ENCODE measurements at places on chromosomes 11 and 22.

DNA sequence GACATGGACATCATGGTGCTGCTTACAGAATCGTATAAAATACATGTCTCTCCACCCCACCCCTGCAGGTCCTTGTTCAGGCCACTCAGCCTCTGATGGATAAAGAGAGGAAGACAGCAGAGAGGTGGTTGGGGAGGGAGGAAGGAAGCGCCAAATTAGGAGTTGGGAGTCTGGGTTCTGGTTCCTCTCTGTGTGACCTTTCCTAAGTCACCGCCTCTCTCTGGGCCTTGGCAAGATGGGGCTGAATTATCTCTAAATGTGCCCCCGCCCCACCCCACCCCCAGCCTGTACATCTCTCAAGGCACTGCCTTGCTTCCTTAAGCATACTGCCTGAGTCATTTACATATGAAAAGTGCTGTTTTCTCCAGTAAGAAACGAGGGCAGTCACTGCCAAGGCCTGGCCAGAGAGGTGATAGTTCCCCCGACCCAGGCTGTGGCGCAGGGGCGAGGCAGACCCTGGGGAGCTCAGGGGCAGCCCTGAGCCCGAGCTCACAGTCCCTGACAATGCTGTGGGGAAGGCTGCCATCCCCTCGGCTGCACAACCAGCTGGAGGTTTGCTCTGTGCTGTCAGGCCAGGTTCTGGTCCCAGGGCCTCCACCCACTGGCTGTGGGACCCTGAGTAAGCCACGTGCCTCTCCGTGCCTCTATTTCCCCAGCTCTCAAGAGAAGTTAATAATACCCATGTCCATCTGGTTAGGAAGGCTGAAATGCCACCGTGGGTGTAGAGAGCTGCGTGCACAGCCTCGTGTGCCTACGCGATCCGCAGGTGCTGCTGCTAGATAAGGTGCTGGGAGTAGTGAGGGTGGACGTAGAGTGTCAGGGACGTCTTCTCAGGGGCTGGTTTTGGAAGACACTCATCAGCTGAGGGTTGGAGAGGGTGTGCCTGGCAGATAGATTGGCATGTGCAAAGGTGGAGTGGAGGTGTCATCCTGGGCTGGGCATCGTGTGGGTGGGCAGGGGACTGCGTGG, 55.3 kb downstream of the CACNA1I start:
- no peak for DNase-seq

DNA sequence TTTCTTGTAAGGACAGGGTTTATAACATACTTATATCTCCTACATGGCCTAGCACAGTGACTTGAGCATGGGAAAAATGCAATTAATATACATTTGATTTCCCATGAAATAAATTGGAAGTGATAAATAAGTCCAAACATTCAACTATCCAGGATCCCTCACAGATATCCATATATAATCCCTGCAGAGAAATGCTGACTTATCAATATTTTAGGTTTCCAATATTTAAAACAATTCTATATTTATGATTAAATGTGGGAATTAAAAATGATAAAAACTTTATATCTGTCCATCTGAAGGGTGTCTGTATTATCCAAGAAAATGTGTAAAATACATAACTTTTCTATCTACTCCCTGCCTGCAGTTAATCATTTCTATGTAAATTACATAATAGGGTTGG, 6.3 kb downstream of the OR10A4 start:
- DNase-seq = no peak

DNA sequence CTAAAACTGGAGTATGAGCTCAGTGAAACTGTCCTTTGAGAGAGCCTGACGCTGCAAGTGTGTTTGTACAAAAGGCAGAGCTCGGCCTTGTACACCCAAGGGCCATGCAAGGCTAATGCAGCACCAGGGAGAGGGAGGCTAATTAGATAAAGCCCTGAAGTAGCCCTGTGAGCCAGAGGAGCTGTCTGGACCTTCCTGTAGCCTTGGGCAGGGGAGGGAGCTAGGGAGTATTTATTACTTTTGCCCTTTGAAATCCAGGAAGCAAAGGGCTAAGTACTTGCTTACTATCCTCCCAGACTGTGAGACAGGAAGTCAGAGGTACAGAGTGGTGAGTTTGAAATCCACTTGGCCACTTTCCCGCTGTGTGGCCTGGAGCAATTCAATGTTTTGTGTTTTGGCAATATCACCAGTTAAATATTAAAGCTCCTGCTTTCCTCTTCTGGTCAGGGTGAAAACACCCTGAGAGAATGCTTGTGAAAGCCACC, 10.2 kb upstream of the LDHA start:
- peak; percentile 66 for DNase-seq

- no peak for DNase-seq
These were observed 25.2 kb downstream of the PLAAT3 start for GRCh38 chr11:63589000-63589399.

- no peak for DNase-seq
These were observed 585 bp downstream of the NF2 start for GRCh38 chr22:29604076-29604360.

- DNase-seq = no peak
These were observed 24.5 kb downstream of the MAP6 start for GRCh38 chr11:75644370-75644769.

- no peak for DNase-seq
These were observed 1.6 kb upstream of the IZUMO1R start for GRCh38 chr11:94302776-94303175.

DNA sequence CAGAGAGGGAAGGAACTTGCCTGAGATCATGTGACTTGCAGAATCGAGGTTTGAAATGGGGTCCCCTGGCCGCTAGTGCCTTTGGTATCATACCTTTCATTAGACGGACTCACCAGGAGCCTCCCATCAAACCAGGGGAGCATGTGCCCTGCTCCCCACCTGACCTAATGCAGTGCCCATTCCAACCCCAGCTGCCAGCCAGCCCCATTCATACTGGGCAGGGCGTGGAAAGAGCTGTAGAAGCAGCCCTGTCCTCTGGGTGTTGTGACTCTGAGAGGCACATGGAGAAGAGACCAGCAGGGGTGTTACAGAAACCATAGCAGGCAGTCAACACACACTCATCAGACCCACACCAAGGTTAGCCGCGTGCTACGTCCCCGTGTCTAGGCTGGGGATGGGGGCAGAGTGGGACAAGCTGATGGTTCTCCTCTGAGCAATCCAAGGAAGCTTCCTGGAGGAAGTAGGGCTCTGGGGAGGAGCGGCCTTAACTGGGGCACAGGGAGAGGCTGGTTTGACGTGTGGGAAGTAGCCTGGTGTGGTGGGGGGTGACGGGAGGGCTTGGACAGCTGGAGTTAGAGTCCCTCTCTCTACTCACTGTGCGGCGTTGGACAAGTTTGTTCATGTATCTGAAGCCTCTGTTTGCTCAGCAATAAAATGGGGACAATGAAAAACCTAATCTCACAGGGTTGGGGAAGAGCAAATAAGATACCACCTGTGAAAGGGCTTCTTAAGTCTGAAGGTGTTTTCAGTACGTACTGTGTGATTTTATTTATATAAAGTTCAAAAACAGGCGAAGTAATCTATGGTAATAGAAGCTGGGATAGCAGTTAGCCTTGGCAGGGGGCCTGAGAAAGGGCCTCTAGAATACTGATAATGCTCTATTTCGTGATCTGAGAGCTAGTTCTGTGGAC, 14.0 kb downstream of the GRIK4 start:
- no peak for DNase-seq

DNA sequence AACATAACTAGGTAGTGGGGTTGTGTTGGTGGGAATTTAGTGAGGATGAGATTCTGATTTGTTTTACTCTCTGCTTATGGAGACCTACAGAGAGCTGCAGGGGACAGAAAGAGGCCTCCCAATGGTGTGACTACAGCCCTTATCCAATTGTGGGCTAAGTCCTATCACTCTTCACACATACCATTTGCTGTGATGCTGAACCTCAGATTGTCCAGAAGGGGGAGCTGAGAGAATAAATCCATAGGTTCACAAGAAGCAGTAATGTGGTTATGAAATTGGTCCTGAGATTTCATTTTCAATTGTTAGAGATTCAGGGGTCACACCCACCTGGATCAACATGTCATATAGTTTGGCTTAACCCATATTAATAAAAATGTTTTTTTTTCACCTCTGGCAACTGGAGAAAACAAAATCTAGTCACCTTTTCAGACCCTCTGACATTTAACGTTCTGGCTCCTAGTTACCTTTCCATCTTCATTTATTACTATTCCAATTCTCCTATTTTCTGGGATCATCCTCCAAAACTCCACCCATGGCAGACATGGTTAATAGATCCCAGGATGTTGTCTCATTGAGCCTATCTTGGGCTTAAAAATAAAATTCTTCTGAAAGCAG, 53.3 kb upstream of the PTPN5 start:
- no peak for DNase-seq

- DNase-seq = peak; percentile 49
These were observed 872.0 kb downstream of the BRD1 start for GRCh38 chr22:48955351-48956311.

DNA sequence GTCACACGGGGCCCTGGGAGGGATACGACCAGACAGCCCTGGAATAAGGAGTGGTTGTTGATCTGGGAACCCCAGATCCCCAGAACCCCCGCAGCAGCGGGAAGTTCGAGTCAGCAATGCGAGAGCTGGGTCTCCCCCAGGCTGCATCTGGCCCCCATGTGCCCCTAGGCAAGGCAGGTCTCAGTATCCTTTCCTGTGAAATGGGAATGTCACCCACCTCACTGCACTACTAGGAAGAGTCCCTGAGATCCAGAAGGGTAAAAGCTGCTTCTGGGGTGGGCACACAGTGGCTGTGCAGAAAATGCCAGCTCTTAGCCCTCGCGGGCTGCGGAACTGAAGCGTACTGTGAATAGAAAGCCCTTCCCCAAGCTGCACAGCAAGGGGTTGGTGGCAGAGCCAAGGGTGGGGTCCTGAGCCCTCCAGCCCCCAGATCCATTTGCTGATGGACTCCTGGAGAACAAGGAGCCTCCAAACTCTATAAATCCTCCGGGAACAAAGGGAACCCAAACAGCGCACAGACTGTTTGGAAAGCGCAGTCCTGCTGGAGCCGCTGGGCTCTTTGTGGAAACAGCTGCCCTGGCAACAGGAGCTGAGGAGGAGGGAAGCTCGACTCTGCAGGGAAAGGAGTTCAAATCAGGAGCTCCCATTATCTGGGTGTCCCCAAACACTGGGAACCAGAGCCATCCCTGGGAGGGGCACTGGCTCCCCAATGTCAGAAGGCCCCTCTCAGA, 68.2 kb upstream of the SHISAL1 start:
- no peak for DNase-seq

DNA sequence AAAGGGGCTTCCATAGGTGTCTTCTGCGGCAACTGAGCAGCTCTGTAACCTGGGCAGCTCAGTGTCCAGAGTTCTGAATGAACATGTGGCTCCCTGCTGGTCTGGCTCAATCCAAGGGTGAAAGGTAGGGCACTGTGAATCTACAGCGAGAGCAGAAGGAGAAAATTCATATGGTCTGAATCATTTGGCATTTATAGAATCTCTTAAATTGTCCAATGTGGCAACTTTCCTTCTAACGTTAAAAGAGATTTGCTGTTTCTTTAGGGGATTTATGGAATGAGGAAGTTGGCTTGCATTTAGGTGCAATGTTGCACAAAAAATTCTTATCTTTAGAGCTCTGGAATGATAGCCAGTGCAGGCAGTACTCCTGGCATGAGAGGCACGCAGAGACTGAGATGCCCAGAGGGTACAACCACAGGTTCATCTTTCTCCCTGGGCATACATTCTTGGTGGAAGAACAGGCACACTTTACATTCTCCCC, 17.0 kb downstream of the ATXN10 start:
- DNase-seq = no peak

DNA sequence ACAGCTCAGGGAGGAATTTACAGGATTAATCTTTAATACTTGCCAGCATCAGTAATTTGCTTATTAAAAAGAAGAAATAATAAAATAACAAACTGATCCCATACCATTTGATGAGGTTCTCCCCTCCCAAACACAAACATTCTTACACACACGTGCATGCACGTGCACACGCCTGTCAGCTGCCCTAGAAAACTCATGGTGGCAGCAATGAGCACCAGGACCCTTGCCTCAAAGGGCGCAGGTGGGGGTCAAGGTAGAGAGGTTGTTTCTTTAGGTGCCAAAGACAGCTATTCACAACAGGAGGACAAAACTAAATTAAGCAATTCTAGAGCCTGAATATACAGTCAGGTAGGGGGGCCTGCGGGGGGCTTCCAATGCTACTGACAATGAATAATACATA, 219.3 kb downstream of the BUD13 start:
- no peak for DNase-seq

- no peak for DNase-seq
These were observed 91.3 kb downstream of the RELT start for GRCh38 chr11:73467505-73467904.

DNA sequence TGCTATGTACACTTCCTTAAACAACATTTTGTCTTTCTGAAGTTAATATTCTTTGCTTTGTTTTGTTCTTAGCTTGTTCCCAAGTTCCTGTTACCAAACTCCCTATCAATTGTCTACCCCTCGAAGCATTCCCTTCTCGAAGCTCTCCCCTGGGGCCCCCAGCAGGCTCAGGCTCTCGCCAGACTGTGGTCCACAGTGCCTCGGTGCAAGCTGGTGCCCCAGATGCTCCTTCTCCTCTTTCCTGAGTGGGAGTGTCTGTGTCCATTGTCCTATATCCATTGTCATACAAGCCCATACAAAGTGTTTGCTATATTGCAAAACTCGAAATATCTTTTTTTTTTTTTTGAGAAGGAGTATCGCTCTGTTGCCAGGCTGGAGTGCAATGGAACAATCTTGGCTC, 51.7 kb upstream of the RTL6 start:
- DNase-seq = no peak

- no peak for DNase-seq
These were observed 124.4 kb downstream of the TEAD1 start for GRCh38 chr11:12798609-12799011.

DNA sequence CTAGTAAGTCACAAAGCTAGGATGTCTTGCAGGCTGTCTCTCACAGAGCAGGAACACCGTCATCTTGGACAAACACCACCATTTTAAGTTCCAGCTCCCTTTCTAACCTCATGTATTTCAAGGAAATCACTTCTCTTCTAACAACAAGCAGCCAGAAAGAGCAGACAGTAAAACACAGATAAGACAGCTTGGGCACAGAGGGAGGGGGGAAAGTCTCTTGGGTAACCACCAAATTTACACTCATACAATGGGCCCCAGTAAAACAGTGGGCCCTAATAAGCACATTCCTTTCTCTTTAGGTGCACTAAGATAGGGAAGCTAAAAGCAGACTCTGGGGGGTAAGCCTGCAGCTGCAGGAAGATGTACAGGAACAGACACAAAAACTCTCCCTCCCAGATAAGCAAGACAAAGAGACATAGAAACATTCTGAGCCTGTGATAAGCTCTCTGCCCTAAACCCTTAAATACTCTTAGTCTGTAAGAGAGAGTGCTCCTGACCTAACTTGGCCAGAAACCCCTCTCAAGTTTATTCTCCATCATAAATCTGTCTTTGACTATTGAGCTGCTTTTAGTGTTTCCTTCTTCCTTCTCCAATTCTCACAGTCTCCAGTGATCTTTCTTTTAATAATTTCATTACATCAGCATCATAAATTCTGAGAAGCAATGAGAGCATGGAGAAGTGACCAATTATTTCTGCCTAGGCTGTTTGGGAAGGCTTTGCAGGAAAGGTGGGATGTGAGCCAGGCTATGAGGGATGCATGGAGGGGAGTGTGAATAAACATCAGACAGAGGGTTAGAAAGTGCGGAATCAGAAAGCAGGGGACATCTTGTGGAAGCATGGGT, 7.4 kb downstream of the OR10D3 start:
- DNase-seq = no peak
